Right renal cortex interstitium (tissue), 3 donors: ENCODE measurements at places on chromosomes 2 and 18. TPM values are rescaled to one million over a fixed set of nuclear protein-coding genes. Genes with fewer than 3 reads are reported as not detected.

The MAP3K19 gene
- 0.58 TPM for polyA plus RNA-seq

The FZD7 gene
- polyA plus RNA-seq, result 76.7 TPM

The NT5DC4 gene
- polyA plus RNA-seq, result 0.07 TPM

The SCN3A gene
- 0.34 TPM for polyA plus RNA-seq

The DRC1 gene
- polyA plus RNA-seq, result 3.9 TPM

The TLK1 gene
- polyA plus RNA-seq, result 61.3 TPM

The WDR7 gene
- 12.2 TPM for polyA plus RNA-seq

The IL36RN gene
- polyA plus RNA-seq, result not detected

The ANXA4 gene
- polyA plus RNA-seq, result 308 TPM
